T-helper 22 cell (primary cell): ENCODE measurements at places on chromosomes 5 and 9.

DNA sequence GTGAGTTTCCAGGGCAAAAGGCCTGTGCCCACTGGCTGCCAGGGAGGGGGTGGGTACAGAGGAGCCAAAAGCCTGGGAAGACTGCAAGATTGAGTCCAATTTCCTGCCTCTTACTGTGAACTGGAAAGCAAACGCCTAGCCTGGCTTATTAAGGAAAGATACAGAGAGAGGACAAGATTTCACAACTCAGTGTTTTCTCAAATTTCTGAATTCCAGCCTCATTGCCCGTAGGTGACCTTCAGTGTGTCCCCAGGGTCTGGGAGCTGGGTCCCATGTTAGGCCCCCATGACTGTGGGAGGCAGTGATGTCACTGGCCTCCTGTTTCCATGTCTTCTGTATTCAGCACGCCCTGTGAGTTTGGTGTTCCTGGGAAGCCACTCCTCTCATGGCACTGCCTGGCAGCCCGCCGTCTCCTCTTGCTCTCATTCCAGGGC is 60.6 kb upstream of the PTPN3 start:
- no peak for DNase-seq

DNA sequence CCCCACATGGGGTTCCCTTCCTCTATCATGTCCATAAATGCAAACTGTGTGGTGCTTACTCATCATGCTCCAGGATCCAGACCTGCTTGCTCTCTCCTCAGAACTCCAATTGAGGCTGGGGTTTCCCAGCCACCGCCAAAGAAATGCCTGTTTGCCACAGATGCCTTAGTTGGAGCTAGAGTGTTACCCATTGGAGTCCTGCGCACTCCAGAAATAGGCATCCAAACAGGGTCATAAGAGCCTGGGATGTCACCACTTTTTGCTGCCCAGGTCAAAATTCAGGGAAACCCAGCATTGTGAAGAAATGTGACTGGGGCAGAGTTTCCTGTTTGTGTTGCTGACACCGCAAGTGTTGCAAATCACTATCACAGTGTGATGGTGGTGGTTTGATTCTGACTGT is 60.7 kb upstream of the SPDL1 start:
- no peak for DNase-seq

- no peak for DNase-seq
These were observed 10.8 kb downstream of the C5orf15 start for GRCh38 chr5:133957591-133957990.

DNA sequence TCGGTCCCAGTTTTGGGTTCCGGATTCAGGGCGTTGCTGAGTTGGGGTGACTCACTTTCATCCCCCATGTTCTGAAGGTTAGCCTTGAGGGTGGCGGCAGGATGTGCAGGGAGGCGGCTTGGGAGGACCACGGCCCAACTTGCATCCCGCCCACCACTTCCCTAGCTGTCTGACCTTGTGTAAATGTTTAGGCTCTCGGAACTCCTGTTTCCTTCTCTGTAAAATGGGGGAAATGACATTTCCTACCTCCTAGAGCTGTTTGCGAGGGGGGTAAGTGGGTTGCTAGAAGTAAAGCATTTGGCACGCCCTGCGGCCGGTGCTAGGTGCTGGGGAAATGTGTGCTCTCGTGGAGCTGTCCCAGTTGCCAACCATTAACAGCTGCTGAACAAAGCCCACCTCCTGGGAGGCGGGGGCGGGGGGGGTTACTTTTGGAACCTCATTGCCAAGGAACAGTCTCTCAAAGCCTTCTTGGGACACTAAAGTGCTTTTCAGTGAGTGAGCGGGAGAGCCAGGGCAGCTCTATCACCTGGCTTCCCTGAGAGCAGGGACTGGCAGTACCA is 27.5 kb downstream of the PTGES2 start:
- DNase-seq = no peak

DNA sequence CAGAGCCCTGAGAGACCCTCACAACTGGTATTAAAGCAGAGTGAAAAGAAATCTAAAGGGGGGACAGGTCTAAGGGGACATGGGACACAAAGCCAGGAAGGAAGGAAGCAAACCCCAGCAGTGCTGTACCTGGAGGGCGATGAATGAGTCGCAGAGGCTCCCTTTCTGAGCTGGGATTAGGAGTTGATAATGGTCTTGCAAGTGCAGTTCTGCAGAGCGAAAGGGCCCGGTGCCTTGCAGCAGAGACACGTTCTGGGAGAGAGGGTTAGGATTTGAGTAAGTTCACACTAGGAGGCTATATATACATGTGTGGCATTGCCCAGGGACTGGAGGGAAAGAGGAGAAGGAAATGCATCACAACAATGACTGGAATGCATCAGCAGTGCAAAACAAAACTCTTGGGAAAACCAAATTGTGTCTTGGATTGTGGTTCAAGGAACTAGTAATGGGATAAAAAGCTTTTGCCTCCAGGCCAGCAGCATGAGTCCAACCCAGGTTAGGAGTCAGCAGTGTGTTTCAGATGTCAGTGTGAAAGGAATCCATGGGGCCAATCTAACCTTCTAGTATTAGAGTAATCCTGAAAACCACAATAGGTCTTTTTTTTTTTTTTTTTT is 38.8 kb upstream of the LIFR start:
- no peak for DNase-seq

DNA sequence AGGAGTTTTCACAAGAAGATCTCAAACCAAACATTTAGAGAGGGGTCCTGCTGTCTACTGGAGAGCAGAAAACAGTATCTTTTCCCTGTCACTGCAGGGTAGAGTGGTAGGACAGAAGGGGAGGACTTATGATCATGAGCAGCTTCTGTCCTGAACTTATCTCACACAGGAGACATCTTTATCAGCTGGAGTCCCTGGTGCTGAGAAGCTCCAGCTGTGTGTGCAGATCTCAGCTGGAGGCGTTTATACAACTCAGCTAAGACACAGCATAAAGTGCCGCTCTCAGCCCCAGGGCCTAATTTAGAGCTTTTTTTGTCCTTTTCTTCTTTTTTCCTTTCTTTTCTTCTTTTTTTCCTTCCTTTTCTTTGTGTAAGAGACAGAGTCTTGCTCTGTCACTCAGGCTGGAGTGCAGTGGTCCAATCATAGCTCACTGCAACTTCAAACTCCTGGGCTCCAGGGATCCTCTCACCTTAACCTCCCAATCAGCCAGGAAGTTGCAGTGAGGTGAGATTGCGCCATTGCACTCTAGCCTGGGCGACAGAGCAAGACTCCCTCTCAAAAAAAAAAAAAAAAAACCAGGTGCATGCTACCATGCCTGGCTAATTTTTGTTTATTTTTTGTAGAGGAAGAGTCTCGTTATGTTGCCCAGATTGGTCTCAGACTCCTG is 31.9 kb downstream of the CCDC125 start:
- no peak for DNase-seq

- DNase-seq = no peak
These were observed 27.3 kb downstream of the CARNMT1 start for GRCh38 chr9:75000835-75001234.

DNA sequence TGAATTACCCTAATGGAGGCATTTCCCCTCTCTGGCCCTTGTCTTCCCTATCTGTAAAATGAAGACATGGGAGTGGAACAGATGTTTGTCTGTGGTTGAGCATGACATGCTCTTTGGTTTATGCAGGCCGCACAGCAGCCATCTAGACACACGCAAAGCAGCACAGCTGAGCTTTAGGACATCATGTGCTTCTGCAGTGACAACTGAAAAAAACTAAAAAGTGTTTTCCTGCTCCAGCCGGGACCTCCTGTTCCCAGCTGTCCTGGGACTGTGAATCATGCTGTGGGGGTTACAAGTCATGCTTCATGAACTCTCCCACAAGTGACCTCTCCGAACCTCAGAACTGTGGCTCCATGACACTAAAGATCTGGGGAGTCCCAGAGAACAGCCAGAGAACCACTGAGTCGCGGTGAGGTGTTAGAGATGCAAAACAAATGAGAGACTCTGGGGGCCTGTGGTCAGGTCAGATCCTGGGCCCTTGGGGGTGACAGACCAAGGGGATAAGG is 1.7 kb downstream of the SMIM3 start:
- no peak for DNase-seq

GRCh38 chr5:38237681-38238080 is 20.7 kb upstream of the EGFLAM start:
- no peak for DNase-seq

DNA sequence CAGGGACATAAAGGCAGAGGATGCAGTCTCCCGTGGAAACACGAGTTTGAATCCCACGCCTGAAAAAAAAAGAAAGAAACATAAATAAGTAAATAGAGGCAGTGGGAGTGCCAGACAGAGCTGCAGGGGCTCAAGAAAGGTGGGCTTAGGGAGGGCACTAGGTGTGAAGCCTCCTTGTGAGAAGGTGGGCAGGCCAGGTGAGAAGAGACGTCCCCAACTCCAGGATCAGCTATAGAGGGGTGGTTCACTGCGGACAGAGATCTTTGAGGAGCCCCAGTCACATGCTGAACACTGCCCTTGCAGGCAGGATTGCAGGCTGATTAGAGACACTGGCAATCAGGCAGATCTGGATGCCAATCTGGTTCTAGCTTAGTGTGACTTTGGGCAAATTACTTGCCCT is 172.1 kb downstream of the RGS3 start:
- no peak for DNase-seq
